Activated naive CD8-positive, alpha-beta T cell treated with anti-CD3 and anti-CD28 coated beads, Interleukin-2, amount 50 U/mL, for 24 hours (primary cell): ENCODE measurements at places on chromosomes 3 and 15.

DNA sequence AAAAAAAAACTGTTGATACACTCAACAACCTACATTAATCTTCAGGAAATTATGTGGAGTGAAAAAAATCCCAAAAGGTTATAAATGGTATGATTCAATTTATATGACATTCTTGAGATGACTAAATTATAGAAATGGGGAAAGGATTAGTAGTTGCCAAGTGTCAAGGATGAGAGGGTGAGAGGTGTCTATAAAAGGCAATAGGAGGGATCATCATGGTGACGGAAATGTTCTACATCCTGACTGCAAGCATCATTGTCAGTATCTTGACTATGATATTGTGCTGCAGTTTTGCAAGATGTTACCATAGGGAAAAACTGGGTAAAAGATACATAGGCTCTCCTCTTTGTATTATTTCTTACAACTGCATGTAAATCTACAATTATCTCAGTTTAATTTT lies 125.6 kb downstream of the FRMD5 start:
- no peak for DNase-seq

- no peak for DNase-seq
Observed at GRCh38 chr15:72591361-72591760, 63.1 kb upstream of the GOLGA6B start.

DNA sequence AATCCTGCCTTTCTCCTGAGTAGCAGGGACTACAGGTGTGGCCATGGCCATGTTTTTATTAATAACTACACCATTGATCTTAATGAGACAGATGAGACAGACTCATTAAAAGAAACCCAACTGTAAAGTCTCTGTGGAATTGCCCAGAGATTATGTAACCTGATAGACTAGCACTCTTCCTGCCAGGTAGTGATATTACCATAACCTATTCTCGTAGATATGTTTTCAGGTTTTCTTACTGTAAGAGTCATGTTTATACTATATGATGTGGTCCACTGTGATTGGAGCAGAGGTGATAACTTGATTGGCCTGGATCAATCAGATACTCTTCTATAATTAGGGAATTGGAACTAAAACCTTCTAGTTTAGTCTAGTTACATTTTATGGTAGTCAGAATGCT lies 93.7 kb downstream of the NFKBIZ start:
- DNase-seq, result no peak

- DNase-seq, result no peak
Observed at GRCh38 chr15:69557020-69557706, 104.5 kb downstream of the RPLP1 start.
